ENCODE measurements at places on chromosomes 2 and 18.

DNA sequence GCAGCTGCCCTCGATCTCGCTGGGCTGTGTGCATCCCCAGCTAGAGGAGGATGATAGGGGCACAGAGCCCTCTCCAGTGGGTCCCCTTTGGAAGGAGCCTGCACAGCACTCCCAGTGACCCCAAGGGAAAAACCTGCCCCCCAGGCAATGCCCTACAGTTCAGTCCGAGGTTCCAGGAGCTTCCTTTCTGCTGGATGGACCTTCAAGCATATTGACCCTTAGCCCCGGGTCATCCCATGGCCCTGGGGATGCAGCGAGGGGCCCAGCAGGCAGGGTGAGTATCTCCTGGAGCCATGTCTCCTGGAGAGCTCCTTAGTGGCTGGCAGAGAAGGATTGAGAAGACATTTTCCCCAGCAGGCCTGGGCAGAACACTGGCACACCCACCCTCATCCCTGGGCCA, 45.4 kb upstream of the CTDP1 start:
- no peak for DNase-seq

DNA sequence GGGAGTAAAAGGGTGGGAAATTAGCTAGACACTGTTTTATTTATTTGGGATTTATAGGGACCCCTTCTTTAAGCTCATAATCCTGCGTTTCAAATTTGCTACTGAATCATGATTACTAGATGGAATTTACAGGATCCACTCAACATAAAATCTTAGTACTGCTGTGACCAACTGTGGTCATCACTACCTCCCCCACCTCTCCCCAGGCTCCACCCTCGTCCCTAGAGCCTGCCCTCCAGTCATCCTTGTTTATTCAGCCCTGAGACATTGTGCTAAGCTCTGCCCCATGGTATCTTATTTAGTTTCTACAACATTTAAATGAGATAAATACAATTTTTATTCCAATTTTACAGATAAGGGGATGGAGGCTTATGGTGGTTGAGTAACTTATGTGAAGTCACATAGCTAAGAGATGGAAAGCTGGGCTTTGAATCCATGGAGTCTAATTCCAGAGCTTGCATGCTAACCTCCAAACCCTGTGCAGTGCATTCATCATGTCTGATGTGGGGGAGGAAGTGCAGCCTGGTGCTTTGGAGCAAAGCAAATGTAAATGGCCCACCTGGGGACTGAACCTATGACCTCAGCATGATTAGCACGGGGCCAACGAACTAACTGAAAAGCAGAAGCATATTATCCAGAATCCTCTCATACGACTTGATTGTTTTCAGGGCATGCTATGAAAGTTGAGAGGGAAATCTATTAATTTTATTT, 502.4 kb downstream of the TMEM182 start:
- DNase-seq, result no peak

- peak; percentile 90 for DNase-seq
Observed at GRCh38 chr2:217899231-217900009, 103.4 kb downstream of the TNS1 start.

DNA sequence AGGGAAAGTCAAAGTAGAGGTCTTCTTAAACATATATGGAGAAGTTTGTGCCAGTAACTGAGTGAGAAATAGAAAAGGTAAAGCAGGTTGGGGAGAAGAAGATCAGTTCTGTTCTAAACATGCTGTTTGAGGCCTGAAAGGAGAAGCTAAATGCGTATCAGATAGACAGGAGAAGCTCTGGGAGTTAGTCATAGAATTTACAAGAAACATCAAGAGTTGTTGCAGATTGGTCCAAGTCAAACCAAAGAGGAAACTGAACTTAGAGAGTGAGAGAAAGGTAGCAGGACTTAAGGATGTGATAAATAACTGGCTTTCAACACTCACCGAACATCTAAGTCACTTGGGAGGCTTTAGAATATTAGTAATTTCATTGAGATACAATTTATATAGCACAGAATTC, 29.2 kb upstream of the CERS6 start:
- no peak for DNase-seq

DNA sequence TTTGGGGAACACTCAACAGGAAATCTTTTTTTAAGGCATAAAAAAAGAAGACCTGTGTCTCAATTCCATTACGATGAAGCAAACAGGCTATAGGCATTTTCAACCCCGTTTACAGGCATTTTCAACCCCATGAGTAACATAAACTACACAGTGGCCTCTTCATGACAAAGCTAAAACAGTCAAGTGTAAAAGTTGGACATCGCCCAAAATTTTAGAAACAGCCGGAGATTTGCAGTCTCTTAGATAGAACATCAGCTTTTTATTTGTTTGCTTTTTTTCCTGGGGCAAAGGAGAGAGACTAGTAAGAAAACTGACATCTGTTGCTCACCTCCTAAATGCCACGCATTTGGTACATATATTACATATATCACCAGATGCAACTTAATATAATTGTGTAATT, 173.7 kb downstream of the CMPK2 start:
- DNase-seq, result no peak

GRCh38 chr18:57446322-57446721, 11.1 kb downstream of the ONECUT2 start:
- DNase-seq, result no peak

DNA sequence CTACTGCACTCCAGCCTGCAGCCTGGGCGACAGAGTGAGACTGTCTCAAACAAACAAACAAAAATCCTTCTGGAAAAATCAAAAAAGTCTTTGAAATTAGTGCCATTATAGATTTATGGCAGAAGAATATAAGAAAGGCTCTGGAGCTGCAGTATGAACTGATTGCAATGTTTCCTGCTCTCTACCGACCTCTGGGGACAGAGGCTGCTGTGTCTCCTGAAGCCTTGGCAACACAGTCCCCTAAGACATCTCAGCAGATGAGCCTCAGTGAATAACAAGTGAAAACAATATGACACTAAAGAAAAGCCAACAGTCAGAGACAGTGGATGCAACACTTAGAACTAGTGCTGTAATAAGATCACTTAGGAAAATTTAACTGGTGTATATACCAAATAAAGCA, 494.9 kb upstream of the LRATD1 start:
- DNase-seq, result no peak

DNA sequence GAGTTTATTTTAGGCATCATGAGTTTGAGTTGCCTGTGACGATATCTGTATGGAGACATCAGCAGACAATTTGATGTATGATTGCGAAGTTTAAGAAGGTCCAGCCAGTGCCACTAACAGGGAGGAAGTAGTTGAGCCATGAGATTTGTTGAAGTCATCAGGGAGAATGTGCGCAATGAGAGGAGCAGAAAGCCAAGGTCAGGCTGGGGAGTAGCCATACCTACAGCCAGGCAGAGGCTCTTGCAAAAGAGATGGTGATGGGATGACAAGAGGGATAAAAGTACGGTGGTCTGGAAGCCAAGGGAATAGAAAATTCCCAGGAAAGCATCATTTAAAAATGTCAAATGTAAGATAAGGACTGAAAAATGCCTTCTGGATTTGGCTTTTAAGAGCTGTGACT, 51.2 kb downstream of the LIMS1 start:
- DNase-seq, result no peak

- DNase-seq, result peak; percentile 46
Observed at GRCh38 chr2:121648206-121649148, 785 bp downstream of the CLASP1 start.

GRCh38 chr2:30355306-30355705, 91.7 kb upstream of the LCLAT1 start:
- no peak for DNase-seq

- no peak for DNase-seq
Observed at GRCh38 chr2:44424211-44424610, 62.5 kb downstream of the CAMKMT start.

DNA sequence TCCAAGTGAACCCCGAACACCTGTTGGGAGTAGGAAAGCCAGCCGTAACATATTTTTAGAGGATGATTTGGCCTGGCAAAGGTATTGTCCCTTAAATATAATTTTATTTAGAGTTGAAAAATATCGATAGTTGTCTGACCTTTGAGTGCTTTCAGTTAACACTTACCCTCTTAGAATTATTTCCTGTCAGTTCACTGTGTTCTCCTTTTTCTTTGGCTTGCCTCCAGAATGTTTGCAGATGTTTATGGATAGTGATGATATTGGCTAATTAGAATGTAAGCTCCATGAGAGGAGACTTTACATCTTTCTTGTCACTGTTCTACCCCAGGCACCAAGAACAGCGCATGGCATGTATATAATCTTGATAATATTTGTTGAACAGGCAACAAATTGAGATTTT, 19.8 kb downstream of the PIKFYVE start:
- DNase-seq, result no peak

DNA sequence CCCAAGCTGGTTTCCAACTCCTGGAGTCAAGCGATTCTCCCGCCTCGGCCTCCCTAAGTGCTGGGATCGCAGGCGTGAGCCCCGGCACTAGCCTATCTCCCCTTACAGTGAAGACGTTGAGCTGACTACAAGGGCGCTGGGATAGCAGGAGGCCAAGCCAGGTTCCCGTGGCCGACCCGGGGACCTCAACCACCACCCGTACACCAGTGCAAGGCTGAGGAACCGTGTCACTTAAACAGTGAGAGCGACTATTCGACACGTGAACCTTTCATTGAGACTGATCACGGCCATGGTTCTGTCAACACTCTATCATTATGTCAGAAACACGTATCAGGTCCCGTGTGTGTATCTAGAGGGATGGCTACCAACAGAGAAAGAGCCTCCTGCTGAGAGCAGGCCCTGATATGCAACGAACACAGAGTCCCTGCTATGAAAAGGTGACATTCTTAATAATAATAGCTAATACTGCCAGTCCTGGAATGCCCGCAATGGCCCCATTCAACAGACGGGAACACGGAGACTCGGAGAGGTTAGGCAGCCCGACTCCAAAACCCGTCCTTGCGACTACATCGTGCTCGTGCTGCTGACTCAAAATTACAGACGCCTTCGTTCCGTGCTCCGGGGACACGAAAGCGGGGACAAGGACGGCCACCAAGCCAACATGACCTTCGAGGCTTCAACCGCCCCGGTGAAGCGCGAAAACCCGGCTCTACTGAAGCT, 833 bp downstream of the AFG3L2 start:
- DNase-seq, result no peak

DNA sequence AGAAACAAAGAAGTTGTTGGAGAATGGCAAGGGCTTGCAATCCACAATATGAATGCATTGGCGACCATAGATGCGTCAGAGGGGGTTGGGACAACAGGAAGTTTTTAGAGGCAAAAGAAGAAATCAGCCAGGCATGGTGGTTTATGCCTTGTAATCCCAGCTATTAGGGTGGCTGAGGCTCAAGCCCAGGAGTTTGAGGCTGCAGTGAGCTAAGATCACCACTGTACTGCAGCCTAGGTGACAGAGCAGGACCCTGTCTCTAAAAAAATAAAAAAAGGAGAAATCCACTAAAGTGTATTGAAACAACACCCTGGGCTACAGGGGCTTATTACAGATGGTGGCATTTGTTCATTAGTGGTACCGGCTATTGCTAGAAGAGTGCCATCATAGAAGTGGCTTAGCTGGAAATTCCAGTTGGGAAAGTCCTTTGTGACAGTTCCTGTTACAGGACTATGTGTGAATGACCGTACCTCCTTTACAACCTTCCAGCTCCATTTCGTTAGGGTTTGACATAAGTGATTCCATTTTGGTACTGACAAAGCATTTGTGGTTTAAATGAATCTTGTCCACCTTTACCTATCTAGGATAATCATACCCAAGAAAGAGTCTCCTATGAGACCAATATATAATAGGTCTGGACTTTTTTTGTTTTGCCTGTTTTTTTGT, 10.7 kb upstream of the WDSUB1 start:
- no peak for DNase-seq

- no peak for DNase-seq
Observed at GRCh38 chr2:62550461-62550860, 44.5 kb upstream of the TMEM17 start.

DNA sequence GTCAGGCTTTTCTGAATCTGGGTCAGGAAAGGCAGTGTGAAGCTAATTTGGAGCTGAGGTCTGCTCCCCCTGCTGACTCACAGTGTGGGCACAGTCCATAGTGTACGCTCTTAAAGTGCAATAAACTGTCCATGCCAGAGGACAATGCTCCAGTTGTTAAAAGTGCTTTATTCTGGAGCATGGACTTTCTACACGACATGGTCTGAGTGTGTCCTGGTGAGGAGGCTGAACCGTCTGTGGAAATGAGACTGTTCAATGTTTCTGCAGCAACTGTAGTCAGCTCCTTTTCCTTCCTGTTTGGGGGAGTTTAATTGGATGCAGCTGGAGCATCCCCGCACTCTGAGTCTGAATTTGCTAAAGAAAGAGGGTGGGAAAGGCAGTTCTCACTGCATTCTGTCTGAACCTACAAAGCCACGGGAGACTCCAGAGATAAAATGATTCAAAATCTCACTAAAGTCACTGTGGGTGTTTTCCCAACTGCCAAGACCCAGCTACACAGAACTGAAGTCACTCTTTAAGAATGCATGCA, 110.2 kb upstream of the TRIB2 start:
- DNase-seq, result peak; percentile 8

GRCh38 chr2:20439503-20439902, 7.4 kb upstream of the RHOB start:
- no peak for DNase-seq

- no peak for DNase-seq
Observed at GRCh38 chr2:15678346-15678745, 86.7 kb downstream of the DDX1 start.

- peak; percentile 62 for DNase-seq
Observed at GRCh38 chr18:5294457-5295230, 882 bp downstream of the ZBTB14 start.

DNA sequence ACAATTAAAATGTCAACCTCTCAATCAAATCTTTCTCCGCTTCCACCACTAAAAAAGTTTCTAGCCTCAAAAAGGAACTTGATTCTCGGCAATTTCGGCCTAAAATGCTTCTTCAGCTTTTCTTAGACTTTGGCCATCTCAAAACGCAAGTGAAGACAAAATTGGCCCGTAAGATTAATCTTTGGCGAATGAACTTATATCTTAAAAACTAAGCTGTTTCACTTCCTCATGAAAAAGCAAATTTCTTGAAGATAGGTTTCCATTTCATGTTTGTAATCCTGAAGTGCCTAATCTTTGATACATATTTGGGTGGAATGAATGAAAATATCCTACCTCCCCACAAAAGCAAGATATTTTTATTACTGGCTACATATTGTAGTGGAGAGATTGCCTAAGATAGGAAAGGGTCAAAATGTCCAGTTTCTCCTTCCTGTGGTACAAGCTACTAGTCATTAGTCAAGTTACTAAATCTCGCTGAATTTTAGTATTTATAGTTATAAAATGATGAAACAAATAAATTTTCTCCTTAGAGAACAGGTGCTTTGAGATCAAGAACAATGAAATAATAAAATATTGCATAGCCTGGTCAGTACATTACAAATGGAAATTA, 85.4 kb upstream of the ZEB2 start:
- no peak for DNase-seq

- no peak for DNase-seq
Observed at GRCh38 chr2:160194946-160195345, 5.1 kb downstream of the ITGB6 start.

DNA sequence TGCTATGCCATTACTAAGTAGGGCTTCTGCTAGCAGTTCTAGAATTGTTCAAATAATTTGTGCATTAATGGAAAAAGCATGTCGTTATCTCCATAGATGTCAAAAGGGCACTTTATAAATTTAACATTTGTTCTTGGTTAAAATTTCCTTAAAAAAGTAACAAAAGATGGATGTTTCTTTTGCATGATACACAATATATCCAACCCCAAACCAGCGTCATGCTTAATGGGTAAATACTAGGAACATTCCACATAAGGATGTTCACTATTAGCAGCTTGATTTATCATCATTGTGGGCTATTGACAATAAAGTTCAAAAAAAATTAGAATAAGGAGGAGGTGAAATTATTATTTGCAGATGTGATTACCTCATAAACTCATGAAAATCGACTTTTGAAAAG, 79.7 kb downstream of the GREB1L start:
- DNase-seq, result no peak

- DNase-seq, result no peak
Observed at GRCh38 chr18:22826726-22827125, 106.4 kb upstream of the RBBP8 start.

Data from kidney glomerular epithelial cell (primary cell).